ENCODE measurements at places on chromosomes 13 and 19.

DNA sequence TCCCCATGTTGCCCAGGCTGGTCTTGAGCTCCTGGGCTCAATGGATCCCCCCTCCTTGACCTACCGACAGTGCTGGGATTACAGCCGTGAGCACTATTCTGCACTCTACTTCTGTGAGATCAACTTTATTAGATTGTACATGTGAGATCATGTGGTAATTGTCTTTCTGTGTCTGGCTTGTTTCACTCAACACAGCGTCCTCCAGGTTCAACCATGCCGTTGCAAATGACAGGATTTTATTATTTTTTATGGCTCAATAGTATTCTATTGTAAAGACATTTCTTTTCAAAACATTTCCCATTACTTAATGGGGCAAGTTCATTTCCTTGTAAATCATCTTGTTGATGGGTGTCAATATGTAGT lies 1.5 kb upstream of the OBI1 start:
- DNase-seq, result no peak

GRCh38 chr13:32297206-32297605 lies 18.0 kb downstream of the ZAR1L start:
- DNase-seq, result no peak

DNA sequence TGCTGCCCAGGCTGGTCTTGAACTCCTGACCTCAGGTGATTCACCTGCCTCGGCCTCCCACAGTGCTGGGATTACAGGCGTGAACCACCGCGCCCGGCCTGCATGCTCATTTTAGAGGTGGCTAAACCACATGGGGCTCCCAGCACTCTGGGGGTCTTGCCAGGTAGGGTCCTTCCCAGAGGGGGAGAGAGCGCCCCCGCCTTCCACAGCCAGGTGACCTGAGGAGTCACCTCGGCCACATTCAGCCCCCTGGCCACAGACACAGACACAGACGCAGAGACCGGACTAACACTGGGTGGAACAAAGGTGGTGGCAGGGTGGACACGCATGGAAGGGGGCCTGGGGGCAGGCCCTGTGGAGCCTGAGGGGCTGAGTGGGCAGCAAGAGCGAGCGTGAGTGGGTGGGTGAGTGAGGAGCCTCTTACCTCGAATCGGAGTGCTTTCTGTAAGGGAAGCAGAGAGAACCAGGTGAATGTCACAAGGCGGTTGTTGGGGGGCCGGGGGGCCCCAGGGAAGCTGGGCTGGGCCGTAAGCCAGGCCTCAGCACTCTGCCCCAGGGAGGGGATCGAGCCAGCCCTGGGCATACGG lies 80.1 kb downstream of the PTPRS start:
- DNase-seq, result no peak

DNA sequence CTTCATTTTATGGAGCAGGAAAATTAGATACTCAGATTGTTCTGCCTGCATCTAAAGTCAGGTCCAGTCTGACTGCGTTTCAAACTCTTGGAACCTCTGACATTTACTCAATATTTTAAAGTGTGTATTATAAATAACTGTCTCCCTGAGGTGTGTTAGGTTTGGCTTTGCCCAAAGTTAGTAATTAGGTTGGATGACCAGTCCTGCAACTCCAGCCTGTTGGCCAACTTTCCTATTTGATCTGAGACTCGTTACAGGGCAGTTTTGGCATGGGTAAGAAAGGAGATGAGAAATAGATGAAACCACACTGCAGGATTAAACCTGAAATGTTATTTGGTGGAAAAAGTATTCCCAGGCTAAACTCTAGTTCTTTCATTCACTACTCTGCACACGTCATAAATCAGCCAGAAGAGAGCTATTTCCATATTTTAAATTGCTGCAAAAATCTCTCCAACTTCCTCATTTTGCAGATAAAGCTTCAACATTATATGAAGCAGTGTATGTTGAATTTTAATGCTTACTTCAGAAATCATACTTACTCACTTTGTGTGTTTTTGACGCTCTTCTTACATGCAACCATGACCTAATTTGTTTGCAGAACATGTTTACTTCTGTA lies 357.1 kb downstream of the DCT start:
- no peak for DNase-seq
